ENCODE measurements at places on chromosomes 16 and 17.
A peak's percentile ranks its signal among the peaks of the same experiment; 100 is the strongest.

DNA sequence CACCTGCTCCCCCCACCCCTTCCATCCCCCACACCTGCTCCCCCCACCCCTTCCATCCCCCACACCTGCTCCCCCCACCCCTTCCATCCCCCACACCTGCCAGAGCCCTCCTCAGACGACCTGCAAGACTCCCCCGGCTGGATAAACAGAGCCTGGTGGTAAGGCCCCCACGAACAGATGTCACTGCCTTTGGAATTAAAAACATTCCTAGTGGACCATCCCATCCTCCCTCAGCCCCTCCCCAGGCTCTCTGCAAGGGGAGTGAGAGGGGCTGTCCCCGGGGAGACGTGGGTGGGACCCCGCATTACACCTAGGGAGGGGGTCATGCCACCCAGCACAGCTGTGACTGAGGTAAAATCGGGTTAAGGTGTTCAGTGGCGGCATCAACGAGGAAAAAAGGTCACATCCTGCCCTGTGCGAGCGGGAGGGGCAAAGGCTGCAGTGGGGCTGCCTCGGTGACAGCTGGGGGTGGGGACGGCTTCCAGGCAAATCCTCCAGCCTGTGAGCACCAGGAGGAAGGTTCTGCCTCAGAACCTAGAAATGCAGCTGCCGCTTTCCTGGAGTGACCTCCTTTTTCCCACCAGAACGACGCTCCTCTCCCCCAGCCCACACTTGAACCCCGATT is 38.7 kb downstream of the TIMM22 start:
- no peak for DNase-seq

DNA sequence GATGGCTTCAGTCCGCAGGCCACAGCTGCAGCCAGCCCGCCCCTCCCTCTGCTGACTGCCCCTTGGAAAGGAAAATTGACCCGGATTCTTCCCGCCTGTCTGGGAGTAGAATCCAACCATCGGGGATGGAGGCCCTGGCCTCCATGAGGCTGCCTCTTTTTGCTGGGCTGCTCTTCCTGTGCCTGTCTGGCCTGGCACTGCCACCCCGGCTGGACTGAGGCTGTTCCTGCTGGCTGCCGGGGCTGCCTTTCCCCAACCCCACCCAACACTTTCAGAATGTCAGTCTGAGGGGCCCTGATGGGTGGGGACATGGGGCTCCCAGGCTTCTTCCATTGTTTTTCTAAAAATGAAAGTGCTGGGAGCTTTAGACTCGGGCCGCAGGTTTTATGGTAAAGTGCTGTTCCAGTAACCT is 7.3 kb downstream of the BAHCC1 start:
- DNase-seq, result no peak

GRCh38 chr16:31429314-31429713 is 1.2 kb upstream of the COX6A2 start:
- DNase-seq, result no peak

GRCh38 chr16:30585022-30585399 is 486 bp downstream of the ZNF785 start:
- no peak for DNase-seq

DNA sequence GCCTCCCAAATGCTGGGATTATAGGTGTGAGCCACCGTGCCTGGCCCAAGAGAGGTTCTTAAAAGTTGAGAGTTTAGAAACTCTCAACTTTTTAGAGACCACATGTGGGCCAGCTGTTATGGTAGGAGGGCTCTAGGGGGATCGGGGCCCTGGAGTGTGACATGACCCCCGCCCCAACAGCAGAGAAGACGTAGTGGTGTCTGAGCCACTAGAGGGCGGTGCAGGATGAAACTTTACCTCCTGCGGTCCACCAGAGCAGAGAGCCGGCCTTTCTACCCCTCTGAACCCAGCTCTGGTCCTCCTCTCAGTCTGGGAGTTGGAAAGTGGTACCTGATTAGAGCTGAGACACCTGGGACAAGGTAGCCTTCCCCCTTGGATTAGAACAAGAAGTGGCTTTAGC is 7.4 kb downstream of the CDK5RAP3 start:
- DNase-seq, result peak; percentile 74

GRCh38 chr16:85991856-85992255 is 92.9 kb downstream of the IRF8 start:
- DNase-seq, result no peak

- no peak for DNase-seq
Measured at GRCh38 chr16:86214326-86215232, 295.7 kb upstream of the FOXF1 start.
